ENCODE measurements at places on chromosomes 2 and 18.

DNA sequence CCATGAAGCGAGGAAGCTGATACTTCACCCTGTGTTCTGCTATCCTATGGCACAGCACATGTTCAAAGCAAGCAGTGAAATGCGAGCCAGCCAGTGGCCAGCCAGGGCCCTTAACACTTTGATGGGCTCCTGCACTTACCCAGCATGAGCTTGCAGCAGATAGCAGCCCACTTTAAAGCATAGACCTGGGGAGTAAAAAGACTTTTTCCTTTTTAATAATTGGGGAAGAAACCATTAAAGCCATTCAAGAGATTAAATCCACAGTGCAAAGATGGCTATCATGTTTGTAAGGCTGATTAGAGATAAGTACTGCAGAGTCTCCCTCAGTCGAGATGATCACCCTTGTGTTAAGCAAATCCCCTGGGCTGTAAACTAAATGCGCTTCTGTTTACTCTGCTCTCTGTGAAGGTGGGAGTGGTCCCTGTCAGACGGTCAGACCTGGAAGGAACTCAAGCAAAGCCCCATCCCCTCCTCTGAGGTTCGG lies 15.7 kb downstream of the CCBE1 start:
- DNase-seq, result no peak

DNA sequence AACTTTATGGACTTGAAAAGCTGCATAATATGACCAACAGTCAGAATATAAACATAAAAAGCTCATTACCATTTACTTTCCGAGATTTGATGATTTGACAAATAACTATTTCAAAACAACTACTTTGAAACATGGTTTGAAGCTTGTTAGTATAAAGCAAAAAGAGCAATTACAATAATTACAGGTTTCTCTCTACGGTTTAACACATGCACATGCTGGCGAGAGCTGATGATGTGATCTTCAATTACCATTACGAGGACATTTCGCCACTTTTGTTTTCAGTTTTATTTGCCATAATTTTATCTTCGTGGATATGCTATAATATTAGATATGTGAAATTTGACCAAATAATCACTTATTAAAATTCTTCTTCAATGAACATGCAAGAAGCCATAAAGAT lies 270.1 kb downstream of the TCF4 start:
- peak; percentile 26 for DNase-seq

DNA sequence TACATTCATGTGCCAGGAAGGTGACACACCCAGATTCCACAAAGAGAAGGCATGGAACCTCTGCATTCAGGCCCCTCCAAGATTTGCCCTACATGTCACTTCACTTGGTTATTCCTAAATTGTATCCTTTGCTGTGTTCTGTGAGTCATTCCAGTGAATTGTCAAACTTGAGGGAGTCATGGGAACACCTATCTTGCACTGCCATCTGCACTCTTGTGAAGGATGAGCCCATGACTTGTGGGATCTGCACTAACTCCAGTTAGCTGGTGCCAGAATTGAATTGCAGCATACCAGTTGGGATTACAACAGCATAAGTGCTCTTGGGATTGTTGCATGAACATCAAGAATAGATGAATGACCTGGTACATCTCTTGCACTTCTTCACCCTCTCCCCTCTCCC lies 1288.0 kb upstream of the ZEB2 start:
- DNase-seq, result peak; percentile 52

GRCh38 chr18:74896390-74896991 lies 298.8 kb downstream of the ZNF407 start:
- DNase-seq, result no peak

GRCh38 chr2:239182981-239183791 lies 217.6 kb downstream of the HDAC4 start:
- no peak for DNase-seq

- DNase-seq, result no peak
These were observed 79.3 kb downstream of the NABP1 start for GRCh38 chr2:191757208-191757607.

- DNase-seq, result no peak
These were observed 683.1 kb upstream of the RAB6C start for GRCh38 chr2:129296396-129296795.

- DNase-seq, result no peak
These were observed 124.4 kb downstream of the DIS3L2 start for GRCh38 chr2:232085826-232086425.

- DNase-seq, result no peak
These were observed 137.6 kb upstream of the HS6ST1 start for GRCh38 chr2:128456281-128456680.

DNA sequence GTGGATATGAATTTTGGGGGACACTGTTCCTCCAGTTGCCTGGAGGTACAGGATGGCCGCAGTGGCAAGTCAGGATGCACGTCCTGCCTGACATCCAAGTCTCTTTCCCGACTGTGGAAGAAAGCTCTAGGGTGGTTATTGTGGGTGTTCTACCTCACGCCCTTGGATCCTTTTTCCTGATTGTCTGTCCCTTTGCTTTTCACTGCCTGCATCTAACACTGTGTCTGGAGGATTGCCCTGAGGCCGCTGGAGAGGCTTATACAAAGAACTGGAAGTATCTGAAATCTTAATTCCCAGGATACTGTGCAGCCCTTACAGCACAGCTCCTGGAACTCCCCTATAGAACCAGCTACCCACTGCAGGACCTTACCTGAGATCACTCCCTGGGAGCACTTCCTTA lies 250.5 kb downstream of the TFCP2L1 start:
- DNase-seq, result no peak

DNA sequence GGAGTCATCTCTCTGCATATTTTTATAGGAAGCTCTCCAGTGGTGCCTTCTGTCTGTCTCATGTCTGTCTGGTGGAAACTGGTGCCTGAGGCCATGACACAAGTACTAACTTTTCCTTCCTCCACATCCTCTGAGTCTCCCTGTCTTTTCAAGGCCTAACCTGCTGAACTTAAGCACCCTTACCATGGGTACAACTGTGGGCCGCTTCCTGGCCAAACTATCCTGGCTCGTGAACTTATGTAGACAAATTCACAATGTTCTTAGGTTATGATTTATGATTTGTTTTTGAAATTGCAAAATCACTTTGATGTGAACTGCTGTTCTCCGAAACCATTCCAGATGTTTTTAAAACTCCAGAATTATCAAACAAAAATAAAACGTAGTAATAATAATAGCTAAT lies 804.5 kb upstream of the POU3F3 start:
- DNase-seq, result no peak

- DNase-seq, result no peak
These were observed 96.8 kb downstream of the UXS1 start for GRCh38 chr2:106097038-106098000.

- peak; percentile 48 for DNase-seq
These were observed 21.6 kb downstream of the BMP10 start for GRCh38 chr2:68849579-68850030.

- no peak for DNase-seq
These were observed 4.9 kb downstream of the DCC start for GRCh38 chr18:52344881-52345280.

DNA sequence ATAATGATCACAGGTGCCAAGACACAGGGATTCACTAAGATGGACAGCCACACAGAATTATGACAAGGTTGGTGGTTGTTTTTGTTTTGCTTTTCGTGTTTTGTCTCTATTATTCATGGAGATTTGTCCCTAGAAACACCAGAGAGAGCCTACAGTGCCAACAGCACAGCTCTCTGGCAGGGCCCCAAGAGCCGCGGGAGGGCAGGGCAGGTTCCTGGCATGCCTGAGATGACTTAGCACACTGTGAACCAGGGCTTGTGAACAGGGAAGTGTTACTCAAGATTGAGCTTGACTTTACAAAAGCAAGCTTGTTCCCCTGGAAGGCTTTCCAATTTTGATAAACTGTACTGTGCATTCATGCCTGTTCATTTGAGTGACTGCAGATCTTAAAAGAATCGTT lies 437.4 kb upstream of the SALL3 start:
- DNase-seq, result no peak

- no peak for DNase-seq
These were observed 165.5 kb downstream of the GLI2 start for GRCh38 chr2:120901201-120901600.

DNA sequence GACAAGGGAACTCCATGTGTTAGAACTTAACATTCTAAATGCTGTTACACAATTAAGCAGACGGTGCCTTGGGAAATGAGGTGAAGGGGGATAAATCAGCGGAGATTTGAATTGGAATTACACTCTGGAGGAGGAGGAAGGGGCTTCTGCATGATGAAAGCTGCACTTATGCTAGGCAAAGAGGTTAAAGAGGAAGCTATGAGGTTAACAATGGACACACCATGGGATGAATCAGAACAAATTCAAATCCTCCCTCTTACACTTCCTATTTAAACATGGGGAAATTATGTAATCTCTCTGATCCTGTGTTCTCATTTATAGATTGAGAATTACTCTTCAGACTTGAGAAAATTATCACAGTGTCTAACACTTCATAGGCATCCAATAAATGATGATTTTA lies 121.5 kb upstream of the SIX2 start:
- no peak for DNase-seq

Data from EH (cell line).